Esophagus (tissue), 2 donors: ENCODE measurements at places on chromosomes 4 and X. TPM values are rescaled to one million over a fixed set of nuclear protein-coding genes. Genes with fewer than 3 reads are reported as not detected.

TCEAL8 gene
- 33.2 TPM for polyA plus RNA-seq

FABP2 gene
- not detected for polyA plus RNA-seq

UGT2B10 gene
- not detected for polyA plus RNA-seq

ANXA3 gene
- polyA plus RNA-seq = 80.6 TPM

OTC gene
- polyA plus RNA-seq = 0.12 TPM
